Activated CD8-positive, alpha-beta memory T cell treated with anti-CD3 and anti-CD28 coated beads for 4 hours (primary cell): ENCODE measurements at places on chromosomes 2 and 18.
A peak's percentile ranks its signal among the peaks of the same experiment; 100 is the strongest.

DNA sequence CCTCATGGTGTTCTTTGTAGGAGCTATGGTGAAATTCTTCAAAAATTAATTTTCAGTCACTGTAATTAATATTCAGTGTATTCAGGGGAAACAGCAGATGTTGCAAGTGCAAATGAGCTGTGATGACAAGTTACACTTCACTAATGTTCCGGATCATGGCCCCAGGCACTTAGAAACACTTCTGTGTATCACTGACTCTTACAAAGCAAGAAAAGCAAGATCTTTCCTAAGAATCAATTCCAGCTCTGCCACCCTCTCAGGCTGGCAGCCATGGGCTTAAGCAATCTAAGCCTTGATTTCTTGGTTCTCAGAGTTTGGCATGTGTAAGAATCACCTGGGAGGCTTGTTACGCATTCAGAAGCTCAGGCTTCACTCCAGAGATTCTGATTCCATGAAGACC is 78.0 kb downstream of the MARCHF4 start:
- no peak for DNase-seq

DNA sequence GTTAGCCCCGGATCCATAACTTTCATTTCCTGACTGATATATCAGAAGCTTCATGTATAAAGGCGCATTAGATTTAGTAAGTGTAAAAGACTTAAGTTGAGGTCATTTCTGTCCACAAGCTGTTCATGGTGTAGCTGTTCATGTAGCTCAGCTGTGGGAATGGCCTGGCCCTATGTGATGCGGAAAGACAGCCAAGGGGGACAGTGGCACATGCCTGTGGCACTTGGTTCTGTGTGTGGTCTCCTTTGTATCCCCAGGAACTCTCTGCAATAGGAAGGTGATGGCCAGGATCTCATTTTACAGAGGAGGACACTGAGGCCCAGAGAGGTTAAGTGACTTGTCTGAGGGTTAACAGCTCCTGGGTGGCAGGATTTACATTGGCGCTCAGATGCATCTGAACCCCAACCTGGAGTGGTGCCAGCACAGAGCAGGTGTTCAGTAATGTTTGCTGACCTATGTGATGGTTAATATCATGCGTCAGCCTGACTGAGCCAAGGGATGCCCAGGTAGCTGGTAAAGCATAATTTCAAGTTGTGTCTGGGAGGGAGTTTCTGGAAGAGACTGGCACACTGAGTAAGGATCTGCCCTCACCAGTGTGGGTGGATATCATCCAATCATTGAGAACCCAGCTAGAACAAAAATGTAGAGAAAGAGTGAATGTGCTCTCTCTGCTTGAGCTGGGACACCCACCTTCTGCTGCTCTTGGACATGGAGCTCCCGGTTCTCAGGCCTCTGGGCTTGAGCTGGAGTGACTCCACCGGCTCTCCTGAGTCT is 25.4 kb downstream of the HPCAL1 start:
- DNase-seq = no peak

GRCh38 chr18:12027046-12027445 is 45.7 kb downstream of the IMPA2 start:
- no peak for DNase-seq

- DNase-seq = peak; percentile 48
Observed at GRCh38 chr2:219001577-219002394, 8.6 kb upstream of the CRYBA2 start.

DNA sequence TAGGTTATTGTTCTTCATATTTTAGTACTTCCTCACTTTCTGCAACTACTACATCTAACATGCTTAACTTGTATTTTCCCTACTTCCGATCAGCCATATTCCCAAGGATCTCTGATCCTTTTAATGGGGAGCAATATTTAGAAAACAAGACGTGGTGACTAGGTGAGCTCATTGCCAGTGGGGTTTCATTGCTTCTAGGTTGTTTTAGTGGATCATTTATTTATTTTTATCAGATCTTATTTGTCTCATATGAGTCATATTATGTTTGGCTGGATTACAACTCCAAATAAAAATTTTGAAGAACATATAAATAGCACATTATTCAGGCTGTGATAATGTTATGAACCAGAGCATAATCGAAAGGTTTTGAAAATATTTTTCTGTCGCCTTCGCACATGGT is 480.9 kb upstream of the TMEFF2 start:
- DNase-seq = no peak

- DNase-seq = no peak
Observed at GRCh38 chr2:196959281-196959680, 32.8 kb upstream of the PGAP1 start.

- DNase-seq = no peak
Observed at GRCh38 chr18:71842666-71843065, 701.5 kb downstream of the CBLN2 start.

- DNase-seq = no peak
Observed at GRCh38 chr18:64100116-64100922, 48.6 kb downstream of the LINC00305 start.
